Ecto neural progenitor cell (in vitro differentiated cells): ENCODE measurements at places on chromosomes 3 and 15.
A peak's percentile ranks its signal among the peaks of the same experiment; 100 is the strongest.

GRCh38 chr3:131526801-131527347 lies 24.1 kb upstream of the MRPL3 start:
- DNase-seq, result peak; percentile 92

GRCh38 chr3:37863949-37864822 lies 2.5 kb downstream of the CTDSPL start:
- DNase-seq, result no peak

DNA sequence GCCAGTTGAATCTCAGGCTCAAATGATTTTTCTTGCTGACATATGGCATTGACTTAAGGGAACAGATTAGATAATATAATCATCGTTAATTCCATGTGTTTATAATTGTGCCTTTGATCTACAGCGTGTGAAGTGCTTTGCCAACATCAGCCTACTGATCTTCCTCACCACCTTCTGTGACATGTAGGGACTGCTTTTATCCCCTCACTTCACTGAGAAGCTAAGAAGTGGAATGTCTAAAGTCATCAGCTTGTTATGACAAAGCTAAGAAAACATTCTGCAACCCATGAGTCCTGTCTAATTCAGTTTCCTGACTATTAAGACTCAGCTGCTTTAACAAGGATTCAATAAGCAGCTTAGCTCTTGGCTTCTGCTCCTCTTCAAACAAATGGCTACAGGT lies 106.0 kb downstream of the MYH15 start:
- DNase-seq, result no peak

DNA sequence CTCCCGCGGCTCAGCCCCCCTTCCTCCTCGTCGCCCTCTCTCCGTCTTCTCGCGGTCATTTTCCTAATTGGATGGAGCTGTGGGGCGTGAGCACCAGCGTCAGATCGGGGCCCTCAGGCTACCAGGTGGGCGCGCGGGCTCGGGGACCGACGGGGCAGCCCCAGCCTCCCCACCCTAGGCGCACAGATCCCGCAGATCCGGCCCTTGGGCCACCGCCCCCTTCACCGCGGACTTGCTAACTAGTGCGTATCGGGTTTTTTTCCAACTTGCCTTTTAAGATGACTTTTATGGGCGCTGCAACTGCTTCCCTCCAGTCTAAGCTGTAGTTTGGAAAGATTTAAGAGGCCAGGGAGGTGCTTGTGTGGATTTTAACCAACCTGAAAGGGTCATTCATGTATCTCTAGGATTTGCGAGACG lies 1.3 kb downstream of the ZNF710 start:
- DNase-seq, result peak; percentile 71

DNA sequence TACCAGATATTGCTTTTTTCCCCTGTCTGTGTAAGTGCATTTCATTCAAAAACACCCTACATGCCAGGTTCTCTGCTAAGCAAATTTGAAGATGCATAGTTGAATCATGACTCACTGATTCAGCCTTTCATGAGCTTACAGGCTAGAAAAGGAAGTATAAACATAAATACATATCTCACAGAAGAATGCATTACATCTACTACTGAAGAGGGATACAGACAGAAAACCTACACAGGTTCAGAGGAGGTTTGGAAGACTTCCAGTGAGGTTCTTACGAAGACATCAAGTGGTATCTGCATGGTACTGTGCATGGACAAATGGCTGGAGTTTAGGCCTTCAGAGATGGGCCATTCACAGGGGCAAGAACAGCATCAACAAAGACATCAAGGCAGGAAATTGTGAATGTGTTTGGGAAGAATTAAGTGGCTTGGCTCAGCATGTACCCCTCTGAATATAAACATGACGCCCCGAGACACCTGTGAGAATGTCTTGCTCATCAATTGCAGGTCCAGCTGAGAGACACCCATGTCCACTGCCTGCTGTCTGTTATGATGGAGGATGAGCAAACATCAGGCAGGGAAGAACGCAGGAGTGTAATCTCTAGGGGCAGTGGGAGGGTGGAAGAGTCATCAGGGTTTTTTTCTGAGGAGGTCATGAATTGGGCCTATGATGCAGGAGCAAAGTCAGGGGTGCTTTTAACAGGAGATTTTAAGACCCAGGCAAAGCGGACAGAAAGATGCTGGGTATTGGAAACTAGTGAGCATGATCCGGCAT lies 105.1 kb upstream of the GALNT15 start:
- DNase-seq, result no peak

- DNase-seq, result no peak
These were observed 1.4 kb upstream of the SLC51A start for GRCh38 chr3:196214783-196215441.

GRCh38 chr3:62364191-62364590 lies 9.2 kb downstream of the FEZF2 start:
- no peak for DNase-seq

GRCh38 chr3:150124142-150124541 lies 153.4 kb upstream of the PFN2 start:
- no peak for DNase-seq

DNA sequence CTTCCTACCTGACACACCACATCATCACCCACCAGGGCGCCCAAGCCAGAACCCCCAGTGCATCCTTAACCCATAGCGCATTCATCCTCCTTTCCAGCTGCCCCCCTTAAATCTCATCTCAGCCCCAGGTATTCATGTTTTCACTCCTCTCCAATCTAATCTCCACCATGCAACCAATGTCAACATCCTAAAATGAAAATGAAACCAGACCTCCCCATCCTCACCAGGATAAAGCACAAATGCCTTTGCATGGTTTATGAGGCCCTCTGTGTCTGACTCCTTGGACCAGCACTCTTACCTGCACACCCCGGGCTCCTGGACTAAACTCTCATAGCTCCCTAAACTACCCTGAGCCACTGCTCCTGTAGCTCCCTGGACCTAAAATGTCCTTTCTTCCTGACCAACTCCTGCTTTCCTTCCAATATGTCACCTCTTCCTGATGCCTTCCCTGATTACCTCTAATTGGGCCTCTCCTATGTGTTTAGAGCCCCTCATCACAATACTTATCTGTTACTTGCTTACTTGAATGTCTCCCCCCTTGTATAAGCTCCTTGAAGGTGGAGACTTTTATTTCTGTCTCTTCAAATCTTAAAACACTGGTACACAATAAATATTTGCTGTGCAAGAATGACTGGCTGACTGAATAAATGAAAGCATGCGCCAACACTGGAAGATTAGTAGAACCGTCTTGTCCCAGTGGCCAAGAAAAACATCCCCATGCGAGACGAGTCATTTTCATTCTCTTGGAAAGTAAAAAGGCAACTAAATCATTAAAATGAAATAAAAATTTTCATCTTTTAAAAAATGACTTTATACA lies 142.5 kb downstream of the XXYLT1 start:
- DNase-seq, result no peak

DNA sequence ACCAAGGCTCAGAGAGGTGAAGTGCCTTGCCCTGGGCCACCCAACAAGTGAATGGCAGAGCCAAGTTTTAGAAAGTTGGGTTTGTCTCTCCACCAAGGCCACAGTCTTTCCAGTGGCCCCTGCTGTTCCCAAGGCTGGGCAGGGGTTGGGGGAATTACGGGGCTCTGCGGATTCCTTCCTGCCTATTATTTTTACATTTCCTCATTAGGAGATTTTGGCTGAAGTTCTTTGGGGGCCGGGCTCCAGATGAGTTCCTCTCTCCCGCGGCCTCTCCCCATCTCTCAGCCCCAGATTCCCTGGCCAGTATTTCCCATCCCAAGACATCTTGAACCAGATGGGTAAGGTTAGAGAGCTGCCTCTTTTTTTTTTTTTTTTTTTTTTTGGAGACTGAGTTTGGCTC lies 44.0 kb upstream of the SMAD6 start:
- no peak for DNase-seq

DNA sequence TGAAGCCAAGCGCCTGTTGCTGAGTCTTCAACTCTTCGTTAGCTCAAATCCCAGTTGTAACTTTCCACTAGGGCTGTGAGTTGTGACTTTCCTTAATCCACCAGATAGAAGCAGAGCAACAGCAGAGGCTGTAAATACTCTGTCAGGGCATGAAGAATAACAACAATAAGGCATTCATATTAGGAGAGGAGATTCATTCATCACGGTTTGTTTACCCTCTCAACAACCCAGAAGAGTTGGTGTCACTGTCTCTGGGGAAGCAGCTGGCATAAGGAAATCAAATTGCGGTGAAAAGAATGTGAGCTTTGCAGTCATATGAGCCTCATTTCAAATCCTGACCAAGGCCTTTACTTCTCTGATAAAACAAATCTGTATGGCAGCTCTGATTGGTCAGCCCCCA lies 184.8 kb downstream of the SHQ1 start:
- DNase-seq, result no peak

GRCh38 chr15:84992157-84992944 lies 10.7 kb downstream of the PDE8A start:
- DNase-seq, result no peak

DNA sequence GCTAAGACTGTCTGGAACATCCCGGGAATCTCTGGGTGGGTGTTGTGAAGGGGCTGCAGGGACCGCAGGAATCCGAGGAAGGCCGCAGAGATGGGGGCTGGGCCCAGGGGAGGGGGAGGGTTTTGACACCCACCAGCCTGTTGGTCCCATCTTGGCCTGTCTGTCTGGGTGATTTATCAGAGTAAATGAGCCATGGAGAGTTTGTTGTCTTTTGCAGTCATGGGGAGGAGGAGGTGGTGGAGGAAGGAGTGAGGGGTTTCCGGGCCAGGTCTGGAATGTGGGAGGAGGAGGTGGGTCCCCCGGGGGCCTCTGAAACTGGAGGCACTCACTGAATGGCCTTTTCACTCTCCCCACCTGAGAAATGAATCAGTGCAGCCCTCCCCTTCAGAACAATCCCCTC lies 11.5 kb downstream of the SEMA3F start:
- no peak for DNase-seq

- DNase-seq, result no peak
These were observed 48.7 kb downstream of the BFSP2 start for GRCh38 chr3:133448478-133449122.

DNA sequence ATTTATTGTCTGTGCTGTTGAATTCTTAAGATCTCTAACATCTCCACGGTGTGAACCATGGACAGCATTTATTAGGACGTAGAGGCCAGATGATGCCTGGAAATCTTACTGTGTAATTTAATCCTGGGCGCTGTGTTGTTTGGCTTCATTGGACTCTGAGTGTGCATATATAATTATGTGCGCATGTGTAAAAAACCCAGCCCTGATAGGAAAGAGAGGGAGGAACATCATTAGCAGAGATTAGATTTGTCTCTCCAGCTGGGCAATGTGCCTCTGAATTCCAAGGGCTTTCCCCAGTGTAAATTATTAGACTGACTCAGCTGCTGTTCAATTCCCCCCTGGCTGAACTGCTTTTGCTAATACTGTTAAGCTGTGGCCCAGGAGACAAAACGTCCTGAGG lies 39.6 kb downstream of the MAP3K13 start:
- DNase-seq, result no peak

GRCh38 chr15:58114812-58115211 lies 23.4 kb upstream of the AQP9 start:
- no peak for DNase-seq

GRCh38 chr3:167740961-167741587 lies 5.6 kb downstream of the SERPINI1 start:
- peak; percentile 54 for DNase-seq

DNA sequence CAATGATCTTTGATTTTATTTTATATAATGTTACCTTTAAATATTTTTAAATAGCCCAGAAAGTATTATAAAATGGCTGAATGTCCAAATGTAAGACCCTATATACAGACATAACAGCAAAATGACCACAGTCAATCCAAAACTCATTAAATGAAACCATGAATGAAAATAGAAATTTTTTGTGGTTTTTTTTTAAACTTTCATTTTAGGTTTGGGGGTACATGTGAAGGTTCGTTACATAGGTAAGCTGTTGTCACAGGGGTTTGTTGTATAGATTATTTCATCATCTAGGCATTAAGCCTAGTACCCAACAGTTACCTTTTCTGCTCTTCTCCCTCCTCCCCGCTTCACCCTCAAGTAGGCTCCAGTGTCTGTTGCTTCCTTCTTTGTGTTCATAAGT lies 108.8 kb downstream of the FAIM start:
- DNase-seq, result no peak
